ENCODE measurements at places on chromosomes 13 and 19. TPM values are rescaled to one million over a fixed set of nuclear protein-coding genes. Genes with fewer than 3 reads are reported as not detected.

GRCh38 chr13:67421475-67421874, 191.3 kb upstream of the PCDH9 start:
- DNase-seq, result no peak

Gene KIR2DL1
- not detected for total RNA-seq

DNA sequence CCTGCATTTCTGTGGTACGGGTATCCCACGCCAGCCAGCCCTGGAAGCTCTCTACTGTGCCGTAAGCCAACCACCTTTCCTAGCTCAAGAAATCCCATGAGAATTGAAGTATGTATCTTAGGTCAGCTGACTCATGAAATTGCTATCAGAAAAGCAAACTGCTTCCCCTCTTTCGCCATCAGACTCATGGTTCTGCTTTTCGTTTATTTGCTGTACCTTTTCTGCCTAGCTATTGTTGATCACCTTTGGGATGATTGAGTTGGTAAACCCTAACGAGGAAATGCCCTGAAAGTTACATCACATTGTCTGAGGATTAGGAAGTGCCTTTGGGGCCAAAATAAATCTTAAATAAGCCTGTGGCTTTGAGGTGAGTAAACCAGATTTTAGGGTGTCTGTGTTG, at the start of gene ADGRE3:
Gene ADGRE3 (minus strand): TSS at position 81 of the 400 bp plus-strand sequence. CDS start 74 bp downstream, at position 7.
- DNase-seq, result no peak

GRCh38 chr19:10335352-10335985, 2.1 kb upstream of the RAVER1 start:
- DNase-seq, result peak; percentile 52

DNA sequence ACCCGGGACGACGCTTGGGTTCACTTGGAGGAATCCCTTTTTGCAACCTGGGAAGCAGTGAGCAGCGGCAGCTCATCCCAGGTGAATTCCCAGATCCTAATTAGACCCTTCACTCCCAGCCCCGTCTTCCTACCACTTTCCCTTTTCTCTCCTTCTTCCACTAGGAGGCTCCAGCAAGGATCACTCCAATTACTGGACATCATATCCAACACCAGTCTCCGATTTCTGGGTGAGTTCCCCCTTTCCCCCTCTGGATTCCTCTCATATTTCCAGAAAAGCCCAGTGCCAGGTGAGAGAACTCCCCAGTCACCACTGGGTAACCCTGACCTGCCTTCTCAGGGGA, 17.1 kb upstream of the ZSCAN4 start:
- no peak for DNase-seq

DNA sequence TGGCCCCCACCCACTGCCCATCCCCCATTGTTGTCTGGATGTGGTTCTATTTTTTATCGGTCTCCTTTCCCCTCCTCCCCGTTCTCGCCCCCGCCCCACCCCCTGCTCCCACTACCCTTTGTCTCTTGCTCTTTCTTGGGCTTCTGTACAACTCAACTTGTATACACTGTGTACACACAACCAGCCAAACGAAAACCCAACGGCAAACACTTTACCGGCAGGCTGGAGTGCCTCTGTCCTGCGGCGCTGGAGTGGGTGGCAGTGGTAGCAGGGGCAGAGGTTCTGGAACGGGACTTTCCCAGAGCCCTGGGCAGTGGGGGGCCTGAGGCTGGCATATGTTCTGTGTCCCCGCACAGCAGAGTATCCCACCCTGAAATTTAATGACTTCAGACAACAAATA, 13.7 kb downstream of the RRAS start:
- no peak for DNase-seq

DNA sequence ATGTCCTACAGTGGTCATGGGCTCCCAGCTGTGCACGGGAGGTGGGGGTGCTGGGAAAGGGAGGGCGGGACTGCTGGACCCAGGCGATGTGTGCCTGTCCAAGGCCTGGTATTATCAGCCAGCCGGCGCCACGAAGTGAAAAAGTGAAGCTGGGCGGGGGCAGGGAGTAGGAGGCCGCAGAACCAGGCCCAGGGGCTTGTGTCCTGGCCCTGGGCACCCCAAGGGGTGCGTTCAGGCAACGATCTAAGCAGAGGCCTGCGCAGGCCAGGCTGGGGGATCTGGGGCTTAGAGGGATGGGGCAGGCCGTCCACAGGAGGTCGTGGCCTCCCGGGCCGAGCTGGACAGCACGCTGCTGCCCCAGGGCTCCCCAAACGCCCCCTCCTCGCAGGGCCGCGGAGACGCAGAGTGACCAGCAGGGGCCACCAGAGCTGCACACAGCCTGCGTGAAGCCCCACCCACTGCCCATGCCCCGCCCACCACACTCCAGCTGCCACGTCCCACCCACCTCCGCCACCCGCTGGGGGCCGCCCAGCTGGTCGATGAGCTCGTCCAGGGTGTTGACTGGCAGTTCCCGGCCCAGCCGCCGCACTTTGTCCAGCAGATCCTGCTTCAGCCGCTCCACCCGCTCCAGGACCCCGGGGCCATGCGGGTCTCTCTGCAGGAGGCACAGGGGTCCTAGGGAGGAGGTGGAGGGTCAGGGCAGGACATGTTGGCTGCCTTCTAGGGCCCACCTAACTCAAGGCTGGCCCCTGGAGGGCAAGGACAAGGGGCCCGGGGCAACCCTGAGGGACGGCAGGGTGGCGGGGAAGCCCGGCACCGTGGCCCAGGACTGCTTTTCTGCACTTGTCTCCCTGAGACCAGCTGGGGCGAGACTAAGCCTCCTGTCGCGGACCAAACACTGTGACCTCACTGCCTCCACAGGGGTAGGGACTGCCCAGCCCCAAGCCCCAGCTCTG, 9.5 kb downstream of the GPX4 start:
- peak; percentile 96 for DNase-seq

Gene LGALS14
- not detected for total RNA-seq

DNA sequence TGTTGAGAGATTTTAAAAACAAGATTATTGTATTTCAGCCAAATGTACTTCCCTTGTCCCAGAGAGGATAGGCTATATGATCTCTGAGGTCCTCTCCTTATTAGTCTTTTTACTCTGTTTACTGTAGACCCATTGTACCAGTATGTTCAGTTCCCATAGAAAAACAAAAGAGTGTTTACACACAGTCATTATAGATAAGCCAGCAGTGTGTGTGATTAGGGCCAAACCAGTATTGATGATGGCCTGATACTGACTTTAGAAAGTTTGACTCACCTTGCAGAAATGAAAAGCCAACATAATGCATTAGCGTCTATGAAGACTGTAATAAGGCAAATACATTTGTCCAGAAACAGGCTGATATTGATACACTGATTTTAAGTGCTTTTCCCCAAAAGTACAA, 6.2 kb downstream of the MTUS2 start:
- DNase-seq, result no peak
